ENCODE measurements at places on chromosomes 4 and X. TPM values are rescaled to one million over a fixed set of nuclear protein-coding genes. Genes with fewer than 3 reads are reported as not detected.

DNA sequence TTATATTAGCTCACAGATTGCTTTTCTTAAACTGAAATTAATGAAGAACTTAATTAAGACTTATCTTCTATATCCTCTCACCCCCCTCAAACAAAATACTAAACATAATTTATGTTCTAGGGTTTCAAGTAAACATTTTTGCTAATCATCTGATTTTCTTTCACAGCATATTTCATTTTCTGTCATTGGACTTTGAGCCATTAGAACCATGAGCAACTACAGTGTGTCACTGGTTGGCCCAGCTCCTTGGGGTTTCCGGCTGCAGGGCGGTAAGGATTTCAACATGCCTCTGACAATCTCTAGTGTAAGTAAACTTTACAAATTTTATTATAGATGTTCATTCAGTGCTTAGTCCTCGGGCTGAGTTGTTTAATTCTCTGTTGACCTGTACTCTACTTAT lies 3.3 kb downstream of the PDLIM5 start:
- DNase-seq, result no peak
- H3K4me3 ChIP-seq, result no peak overlapping the region
- no peaks in the 10 kb centered on the region for H3K27me3 ChIP-seq
- H3K36me3 ChIP-seq, result no peaks in the 10 kb centered on the region
- H3K4me1 ChIP-seq, result peaks cover 2% of the 10 kb centered on the region

DNA sequence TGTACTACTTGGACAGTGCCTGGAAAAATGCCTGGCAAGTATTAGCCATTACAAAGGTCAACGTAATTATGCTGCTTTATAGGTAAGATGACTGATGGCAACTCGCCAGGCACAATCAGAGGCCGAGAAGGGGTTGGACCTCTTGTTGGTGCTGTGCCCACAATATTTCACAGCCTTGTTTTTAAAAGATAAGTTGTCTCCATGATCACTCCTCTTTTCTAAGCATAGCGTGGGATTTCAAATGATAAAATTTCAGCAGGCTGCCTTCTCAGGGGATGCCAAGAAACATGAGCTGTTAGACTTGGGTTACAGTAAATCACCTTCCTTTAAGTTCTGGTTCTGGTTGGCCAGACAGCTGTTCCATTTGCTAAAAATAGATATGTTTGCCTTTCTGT lies 26.9 kb downstream of the HOPX start:
- H3K36me3 ChIP-seq, result no peaks in the 10 kb centered on the region
- H3K27ac ChIP-seq, result no peak overlapping the region
- no peak overlapping the region for H3K4me3 ChIP-seq

- H3K4me3 ChIP-seq, result no peak overlapping the region
- H3K27me3 ChIP-seq, result no peaks in the 10 kb centered on the region
- no peak for DNase-seq
- no peaks in the 10 kb centered on the region for H3K4me1 ChIP-seq
- peak overlapping the region; percentile 4 for H3K27ac ChIP-seq
These were observed 4.5 kb downstream of the G6PD start for GRCh38 chrX:154541896-154542722.

CFAP299 gene
- 1.1 TPM for total RNA-seq

GRCh38 chr4:118325431-118325830 lies 27.4 kb downstream of the PRSS12 start:
- H3K36me3 ChIP-seq, result no peaks in the 10 kb centered on the region
- no peak overlapping the region for H3K27ac ChIP-seq
- H3K27me3 ChIP-seq, result no peaks in the 10 kb centered on the region
- no peaks in the 10 kb centered on the region for H3K4me1 ChIP-seq
- H3K4me3 ChIP-seq, result no peak overlapping the region

- H3K4me1 ChIP-seq, result no peaks in the 10 kb centered on the region
- H3K36me3 ChIP-seq, result no peaks in the 10 kb centered on the region
- no peak overlapping the region for H3K27ac ChIP-seq
- no peak for DNase-seq
- H3K4me3 ChIP-seq, result no peak overlapping the region
These were observed 381.1 kb upstream of the MAD2L1 start for GRCh38 chr4:120447774-120448173.

GRCh38 chrX:26925088-26925487 lies 538.1 kb downstream of the PPP4R3C start:
- no peak overlapping the region for H3K4me3 ChIP-seq
- no peaks in the 10 kb centered on the region for H3K27me3 ChIP-seq

MTNR1A gene
- 1.5 TPM for total RNA-seq

IQSEC2 gene
- total RNA-seq, result 20.9 TPM

TSPAN5 gene
- total RNA-seq, result 6.8 TPM

TMSB15A gene
- not detected for total RNA-seq

- no peak overlapping the region for H3K27ac ChIP-seq
- no peaks in the 10 kb centered on the region for H3K4me1 ChIP-seq
- H3K36me3 ChIP-seq, result no peaks in the 10 kb centered on the region
- no peak overlapping the region for H3K4me3 ChIP-seq
These were observed 6.3 kb upstream of the AP1S2 start for GRCh38 chrX:15860921-15861320.

DNA sequence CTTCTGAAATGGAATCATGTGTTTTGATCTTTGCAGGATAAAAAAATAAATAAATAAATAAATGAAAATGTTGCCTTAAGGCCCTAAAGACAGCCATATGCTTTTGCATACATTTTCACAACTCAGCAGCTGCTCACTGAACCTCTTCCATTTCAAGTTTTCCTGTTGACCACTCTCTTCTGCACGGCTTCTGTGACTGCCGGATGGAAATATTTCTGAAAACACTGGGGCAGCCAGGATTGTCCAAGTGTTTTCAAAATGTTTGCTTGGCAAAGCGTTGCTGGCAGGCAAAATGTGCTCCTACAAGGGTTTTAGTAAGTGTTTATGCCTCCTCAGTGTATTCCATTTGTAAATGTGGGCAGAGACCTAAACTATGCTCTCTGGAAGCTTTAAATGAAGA lies 208.1 kb upstream of the IL1RAPL1 start:
- H3K27me3 ChIP-seq, result no peaks in the 10 kb centered on the region
- no peaks in the 10 kb centered on the region for H3K36me3 ChIP-seq

DIAPH2 gene
- 15.0 TPM for total RNA-seq

DNA sequence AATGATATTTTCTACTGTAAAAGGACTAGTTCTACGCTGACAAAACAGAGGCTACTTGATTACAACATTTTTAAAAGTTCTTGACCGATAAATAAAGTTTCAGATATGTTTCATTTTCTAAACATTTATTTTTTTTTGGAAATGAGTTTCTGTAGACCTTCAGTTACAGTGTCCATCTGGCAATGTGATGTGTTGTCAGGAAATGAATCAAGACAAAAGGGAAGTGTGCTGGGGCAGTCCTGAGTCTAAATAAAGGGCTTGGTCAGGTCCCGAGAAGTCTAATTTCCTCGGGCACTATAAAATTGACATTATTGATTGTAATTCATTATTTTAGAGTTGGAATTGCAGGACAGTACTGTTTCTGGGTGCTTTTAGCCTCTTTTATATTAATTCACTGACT lies 57.0 kb upstream of the FTHL17 start:
- peaks cover 4% of the 10 kb centered on the region for H3K36me3 ChIP-seq
- H3K27me3 ChIP-seq, result no peaks in the 10 kb centered on the region
- no peak overlapping the region for H3K4me3 ChIP-seq
- no peak overlapping the region for H3K27ac ChIP-seq

- H3K4me3 ChIP-seq, result no peak within 1 kb of the TSS
- H3K27me3 ChIP-seq, result no peaks in the 10 kb centered on the region
- no peak for DNase-seq
- no peak within 1 kb of the TSS for H3K27ac ChIP-seq
These were observed at the start of gene ASMT for GRCh38 chrX:1614927-1615326. Gene ASMT, plus strand, starts transcription at chrX:1615059. Its CDS starts 141 bp downstream, at chrX:1615200.

GRCh38 chr4:22338796-22339195 lies 177.1 kb downstream of the ADGRA3 start:
- H3K27me3 ChIP-seq, result no peaks in the 10 kb centered on the region
- no peaks in the 10 kb centered on the region for H3K36me3 ChIP-seq
- no peak for DNase-seq
- no peak overlapping the region for H3K4me3 ChIP-seq
- H3K27ac ChIP-seq, result no peak overlapping the region

DNA sequence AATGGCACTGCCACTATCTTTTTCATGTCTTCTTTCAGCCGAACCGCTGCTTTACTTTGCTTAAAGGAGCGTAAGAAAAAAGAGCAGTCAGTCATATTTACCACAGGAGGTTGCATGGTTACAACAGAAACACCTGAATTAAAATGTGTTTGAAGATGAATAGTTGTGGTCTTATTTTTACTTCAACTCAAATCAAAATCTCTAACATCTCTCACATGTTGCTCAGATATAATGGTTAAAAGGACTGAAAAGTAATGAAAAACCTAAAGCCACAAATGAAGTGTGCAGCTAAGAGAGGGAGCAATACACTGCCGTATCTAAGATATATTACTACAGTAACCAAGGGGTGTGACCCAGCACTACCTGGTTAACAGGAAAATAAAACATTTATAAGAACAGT lies 27.4 kb downstream of the FAM13A start:
- H3K4me3 ChIP-seq, result no peak overlapping the region
- no peaks in the 10 kb centered on the region for H3K36me3 ChIP-seq
- no peak overlapping the region for H3K27ac ChIP-seq
- no peaks in the 10 kb centered on the region for H3K27me3 ChIP-seq
- peaks cover 2% of the 10 kb centered on the region for H3K4me1 ChIP-seq
- no peak for DNase-seq

- no peaks in the 10 kb centered on the region for H3K36me3 ChIP-seq
- H3K27me3 ChIP-seq, result no peaks in the 10 kb centered on the region
- no peak overlapping the region for H3K27ac ChIP-seq
- no peak overlapping the region for H3K4me3 ChIP-seq
- no peaks in the 10 kb centered on the region for H3K4me1 ChIP-seq
- DNase-seq, result no peak
These were observed 11.1 kb upstream of the HS3ST1 start for GRCh38 chr4:11439836-11440235.

GRCh38 chrX:68536429-68536828 lies 37.6 kb downstream of the YIPF6 start:
- no peaks in the 10 kb centered on the region for H3K27me3 ChIP-seq
- DNase-seq, result no peak
- no peak overlapping the region for H3K4me3 ChIP-seq
- H3K36me3 ChIP-seq, result no peaks in the 10 kb centered on the region
- no peak overlapping the region for H3K27ac ChIP-seq

ADH7 gene
- total RNA-seq, result not detected

TLR3 gene
- 22.7 TPM for total RNA-seq

RHOXF1 gene
- 0.79 TPM for total RNA-seq

DNA sequence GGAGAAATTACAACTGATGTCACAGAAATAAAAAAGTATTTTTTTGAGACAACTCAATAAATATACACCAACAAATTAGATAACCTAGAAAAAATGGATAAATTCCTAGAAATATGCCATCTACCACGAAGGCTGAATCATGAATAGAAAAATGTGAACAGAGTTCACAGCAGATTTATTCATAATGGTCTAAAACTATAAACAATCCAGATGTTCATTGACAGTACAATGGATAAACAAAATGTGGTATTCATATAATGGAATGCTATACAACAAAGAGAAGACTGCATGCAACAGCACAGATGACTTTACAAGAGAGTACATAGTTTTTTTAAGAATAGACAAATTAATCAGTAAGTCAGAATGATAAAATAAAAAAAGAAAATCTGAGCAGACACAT lies 55.2 kb downstream of the CLOCK start:
- peaks cover 7% of the 10 kb centered on the region for H3K36me3 ChIP-seq
- no peak overlapping the region for H3K27ac ChIP-seq
- DNase-seq, result no peak
- no peak overlapping the region for H3K4me3 ChIP-seq
- no peaks in the 10 kb centered on the region for H3K27me3 ChIP-seq

GRCh38 chrX:46588263-46588662 lies 14.7 kb downstream of the CHST7 start:
- H3K27ac ChIP-seq, result no peak overlapping the region
- no peak overlapping the region for H3K4me3 ChIP-seq
- no peaks in the 10 kb centered on the region for H3K36me3 ChIP-seq
- DNase-seq, result no peak
- no peaks in the 10 kb centered on the region for H3K4me1 ChIP-seq

GRCh38 chr4:102531462-102531861 lies 30.3 kb downstream of the NFKB1 start:
- peaks cover 5% of the 10 kb centered on the region for H3K36me3 ChIP-seq
- H3K27me3 ChIP-seq, result no peaks in the 10 kb centered on the region
- H3K4me3 ChIP-seq, result no peak overlapping the region
- DNase-seq, result no peak

- H3K36me3 ChIP-seq, result no peaks in the 10 kb centered on the region
- no peak overlapping the region for H3K4me3 ChIP-seq
- DNase-seq, result no peak
- no peak overlapping the region for H3K27ac ChIP-seq
- no peaks in the 10 kb centered on the region for H3K4me1 ChIP-seq
These were observed 82.7 kb upstream of the TEX13C start for GRCh38 chrX:125236955-125237354.

CXorf51B gene
- not detected for total RNA-seq

GRCh38 chr4:28675582-28675981 lies 1814.9 kb downstream of the STIM2 start:
- no peak overlapping the region for H3K27ac ChIP-seq
- H3K27me3 ChIP-seq, result no peaks in the 10 kb centered on the region
- DNase-seq, result no peak
- H3K4me1 ChIP-seq, result no peaks in the 10 kb centered on the region
- no peaks in the 10 kb centered on the region for H3K36me3 ChIP-seq
- H3K4me3 ChIP-seq, result no peak overlapping the region

DNA sequence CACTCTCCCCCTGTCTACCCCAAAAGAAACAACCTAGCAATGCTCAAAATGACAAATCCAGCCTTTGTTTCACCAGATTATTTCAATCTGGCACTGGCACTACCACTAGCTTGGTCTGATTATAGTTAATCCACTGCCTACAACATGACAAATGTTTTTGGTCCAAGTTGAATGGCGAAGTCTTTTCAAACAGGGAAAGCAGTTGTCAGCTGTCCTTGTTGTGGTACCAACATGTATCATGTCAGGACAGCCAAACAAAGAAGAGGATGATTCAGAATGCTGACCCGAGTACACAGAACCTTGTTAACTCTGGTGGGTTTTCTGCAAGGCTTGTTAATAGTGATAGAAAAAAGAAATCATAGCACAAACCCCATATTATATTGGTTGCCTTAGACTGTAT lies 160.8 kb upstream of the ANK2 start:
- no peaks in the 10 kb centered on the region for H3K27me3 ChIP-seq
- H3K4me3 ChIP-seq, result no peak overlapping the region
- no peak for DNase-seq
- no peaks in the 10 kb centered on the region for H3K4me1 ChIP-seq

DNA sequence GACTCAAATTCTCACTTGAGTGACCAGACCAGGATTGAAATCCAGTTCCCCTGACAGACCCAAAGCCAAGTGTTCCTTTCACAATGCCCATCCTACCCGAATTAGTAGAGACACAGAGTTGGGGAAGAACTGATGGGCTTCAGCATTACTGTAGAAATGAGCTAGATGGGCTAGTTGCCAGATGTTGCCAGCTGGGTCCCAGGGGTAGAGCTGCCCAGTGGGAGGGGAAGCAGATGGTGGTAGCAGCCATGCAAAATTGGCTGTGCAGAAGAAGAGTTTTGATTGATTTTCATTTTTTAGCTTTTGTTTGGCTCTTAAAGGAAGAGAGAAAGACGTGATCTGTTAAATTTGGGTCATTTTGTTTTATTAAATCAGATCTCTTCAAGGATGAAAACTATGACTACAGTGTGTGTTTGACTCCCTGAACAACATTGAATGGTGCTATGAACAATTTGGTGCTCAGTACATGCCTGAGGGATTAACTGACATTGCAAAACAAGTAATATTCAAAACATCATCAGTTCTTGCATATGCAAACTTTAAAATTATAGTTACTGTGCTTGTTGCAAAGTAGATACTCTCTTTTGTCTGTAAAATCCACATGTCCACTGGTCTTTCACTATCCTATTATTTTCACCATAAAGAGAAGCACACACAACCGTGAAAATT lies 86.0 kb downstream of the PARM1 start:
- H3K4me3 ChIP-seq, result no peak overlapping the region
- H3K27me3 ChIP-seq, result no peaks in the 10 kb centered on the region
- no peaks in the 10 kb centered on the region for H3K4me1 ChIP-seq
- peaks cover 3% of the 10 kb centered on the region for H3K36me3 ChIP-seq
- DNase-seq, result no peak

NR3C2 gene
- 43.4 TPM for total RNA-seq

Measured in kidney (tissue), 22 donors.